Head of caudate nucleus (tissue), 42 donors: ENCODE measurements at places on chromosomes 1 and 21.

DNA sequence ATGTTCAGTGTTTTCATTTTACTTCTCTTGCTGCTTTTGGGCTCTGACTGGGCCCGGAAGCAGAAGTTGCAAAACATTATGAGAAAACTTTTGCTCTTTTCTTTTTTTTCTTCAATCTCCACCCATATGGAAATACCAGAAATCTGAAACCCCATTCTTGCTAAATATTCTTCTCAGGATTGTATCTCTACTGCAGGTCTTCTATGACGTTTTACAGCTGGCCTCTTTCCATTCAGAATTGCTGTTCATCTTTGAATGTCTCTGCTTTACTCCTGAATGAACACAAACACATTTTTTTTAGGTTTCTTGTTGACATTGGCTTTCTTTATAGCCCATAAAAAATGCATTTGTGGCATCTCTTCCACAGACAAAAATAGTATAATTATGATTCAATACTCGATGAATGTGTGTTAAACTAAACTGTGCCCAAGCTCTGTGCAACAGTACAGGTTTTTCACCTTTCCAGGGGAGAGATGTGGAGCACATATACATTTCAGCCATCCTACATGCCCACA, 18.8 kb downstream of the PTPRC start:
- no peak for DNase-seq

DNA sequence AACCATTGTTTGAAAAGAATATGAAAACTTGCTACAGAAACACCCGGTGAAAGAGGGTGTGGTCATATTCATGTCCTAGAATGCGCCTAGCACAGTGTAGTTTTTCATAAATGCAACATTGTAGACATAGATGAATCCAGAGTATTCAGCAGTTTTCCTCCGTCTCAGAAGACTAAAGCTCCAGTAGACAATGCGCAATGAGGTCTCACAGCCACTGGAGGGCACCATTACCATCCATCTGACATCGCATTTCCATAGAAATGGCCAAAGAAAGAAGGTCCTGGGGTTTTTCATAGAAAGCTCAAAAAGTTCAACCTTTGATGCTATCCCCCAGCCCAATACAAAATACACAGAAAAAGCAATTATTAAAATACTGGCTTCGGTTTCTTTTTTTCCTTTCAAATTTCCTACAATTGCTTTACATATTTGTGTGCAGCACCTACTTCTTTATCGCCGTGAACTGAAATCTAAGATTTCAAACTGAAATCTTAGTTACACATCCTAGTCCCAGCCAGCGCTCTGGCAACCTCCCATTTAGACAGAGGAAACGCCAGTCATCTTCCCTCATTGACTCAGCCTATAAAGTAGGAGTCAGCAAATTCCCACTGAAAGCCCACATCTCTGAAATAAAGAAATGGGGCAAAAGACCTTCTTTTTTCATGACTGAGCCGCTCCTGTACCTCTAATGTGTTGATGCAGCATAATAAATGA, 3.9 kb upstream of the CD58 start:
- DNase-seq: peak; percentile 82

DNA sequence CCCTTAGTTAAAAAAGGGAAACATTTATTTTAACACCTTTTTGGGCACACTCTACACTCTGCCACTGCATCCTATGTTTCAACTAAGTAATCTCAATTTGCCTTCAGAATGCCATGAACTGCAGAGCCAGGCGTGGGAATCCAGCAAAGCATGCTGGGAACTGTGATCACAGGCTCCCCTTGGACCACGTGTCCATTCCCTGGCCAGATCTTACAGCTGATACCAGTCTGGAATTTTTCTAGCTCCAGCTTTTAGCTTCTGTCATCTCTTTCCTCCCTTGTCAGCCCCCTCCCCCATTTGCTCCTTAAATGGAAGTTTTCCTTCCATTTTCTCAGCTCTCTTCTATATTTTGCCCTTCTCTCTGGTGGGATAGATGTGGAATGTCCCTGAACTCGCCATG, 29.4 kb downstream of the RCSD1 start:
- DNase-seq: no peak

DNA sequence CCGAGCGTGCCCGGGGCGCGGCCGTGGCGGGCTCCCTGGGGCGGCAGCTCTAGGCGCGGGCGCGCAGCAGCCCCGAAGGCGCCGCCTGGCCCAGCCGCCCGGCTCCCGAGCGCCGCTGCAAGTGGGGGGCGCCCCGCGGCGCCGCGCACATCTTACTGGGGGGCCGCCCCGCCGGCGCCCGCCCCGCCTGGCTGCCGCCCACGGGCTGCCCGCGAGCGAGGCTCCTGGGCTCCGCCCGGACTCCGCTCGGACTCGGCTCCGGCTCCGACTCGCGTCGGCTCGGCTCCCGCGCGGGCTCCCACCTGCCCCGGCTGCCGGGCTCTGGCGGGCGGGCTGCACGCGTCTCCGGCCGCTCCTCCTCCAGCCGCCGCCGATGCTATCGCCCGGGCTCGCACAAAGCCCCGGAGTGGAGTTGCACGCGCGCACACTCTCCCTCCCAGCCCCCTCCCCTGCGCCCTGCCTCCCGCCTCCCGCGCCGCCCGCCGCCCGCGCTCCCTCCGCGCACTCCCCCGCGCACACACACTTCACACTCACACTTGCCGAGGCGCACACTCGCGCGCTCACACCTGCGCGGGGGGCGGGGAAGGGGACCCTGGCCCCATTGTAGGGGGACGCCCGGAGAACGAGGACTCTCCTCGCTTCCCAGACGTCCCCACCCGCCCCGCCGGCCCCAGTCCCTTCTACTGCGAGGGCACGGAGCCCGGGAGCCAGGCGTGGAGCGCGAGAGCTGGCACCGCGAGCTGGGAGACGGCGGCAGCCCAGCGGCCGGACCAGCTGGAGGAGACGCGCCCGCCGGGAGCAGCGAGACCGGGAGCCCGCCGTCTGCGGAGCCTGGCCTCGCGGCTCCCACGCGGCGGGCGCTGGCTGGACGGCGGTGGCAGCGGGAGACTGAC, at the start of gene GRIK3:
Gene GRIK3, minus strand, starts transcription at position 395 of the 893 bp plus-strand sequence. CDS start 407 bp downstream, outside the sequence.
- DNase-seq: peak; percentile 46

- no peak for DNase-seq
Measured at GRCh38 chr1:87999852-88000251, 671.2 kb downstream of the LMO4 start.

- no peak for DNase-seq
Measured at GRCh38 chr1:213921712-213922111, 66.1 kb upstream of the PROX1 start.

GRCh38 chr1:211647711-211648121, 27.7 kb downstream of the NEK2 start:
- no peak for DNase-seq

GRCh38 chr1:171019971-171020370, 70.7 kb upstream of the FMO3 start:
- no peak for DNase-seq

- no peak for DNase-seq
Measured at GRCh38 chr1:193448682-193449461, 262.5 kb upstream of the B3GALT2 start.

DNA sequence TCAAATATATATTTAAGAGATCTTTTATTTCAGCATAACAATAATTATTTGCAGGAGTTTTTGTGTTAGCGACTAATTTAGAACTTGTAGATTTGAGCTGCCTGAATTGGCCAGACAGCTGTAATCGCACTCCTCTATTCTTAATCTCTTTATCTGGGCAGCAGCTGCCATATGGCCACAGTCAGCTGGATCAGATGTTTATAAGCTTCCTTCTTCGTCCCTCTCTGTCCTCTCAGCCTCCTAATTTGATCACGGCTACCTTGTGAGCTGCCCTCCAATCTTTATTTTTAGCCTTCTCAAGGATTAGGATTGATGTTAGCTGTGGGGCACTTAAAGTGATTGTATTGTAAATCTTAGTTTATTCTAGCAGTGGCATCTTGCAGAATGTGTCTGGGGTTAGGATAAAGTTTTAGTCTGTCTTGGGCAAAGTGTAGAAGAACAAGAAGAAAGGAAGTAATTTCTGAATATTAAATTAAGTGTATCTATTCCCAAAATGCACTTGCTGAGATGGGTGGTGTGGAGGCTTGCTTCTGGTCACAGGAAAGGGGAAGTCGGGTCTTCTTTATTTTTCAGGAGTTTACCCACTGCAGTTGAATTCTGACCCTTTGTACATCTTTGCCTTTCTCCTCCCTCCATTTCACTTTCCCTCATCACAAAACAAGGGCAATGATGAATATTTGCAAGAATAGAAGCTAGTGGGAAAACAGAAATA, 1.1 kb downstream of the ZBTB18 start:
- no peak for DNase-seq

DNA sequence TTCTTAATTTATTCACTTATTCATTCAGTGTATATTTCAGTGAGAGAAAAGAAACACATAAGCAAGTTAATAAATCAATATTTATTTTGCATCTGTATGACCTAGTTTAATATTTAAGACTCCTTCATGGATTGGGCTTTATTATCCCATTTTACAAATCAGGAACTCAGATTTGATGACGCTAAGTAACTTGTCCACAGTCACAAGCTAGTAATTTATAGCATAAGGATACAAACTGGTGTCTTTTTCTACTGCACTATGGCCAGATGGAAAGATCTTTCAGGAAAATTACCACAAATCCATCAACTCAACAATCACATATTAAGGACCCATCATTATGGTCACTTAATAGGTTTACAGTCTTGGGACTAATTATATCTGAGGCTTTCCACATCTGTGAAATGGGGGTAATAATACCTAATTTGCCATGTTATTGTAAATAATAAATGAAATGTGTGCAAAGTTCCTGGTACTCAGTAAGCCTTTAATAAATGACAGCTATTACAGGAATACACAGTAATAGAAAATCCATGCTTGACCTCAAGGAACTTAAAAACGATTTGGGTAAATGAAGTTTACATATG, 13.3 kb downstream of the CDKN2C start:
- DNase-seq: no peak

DNA sequence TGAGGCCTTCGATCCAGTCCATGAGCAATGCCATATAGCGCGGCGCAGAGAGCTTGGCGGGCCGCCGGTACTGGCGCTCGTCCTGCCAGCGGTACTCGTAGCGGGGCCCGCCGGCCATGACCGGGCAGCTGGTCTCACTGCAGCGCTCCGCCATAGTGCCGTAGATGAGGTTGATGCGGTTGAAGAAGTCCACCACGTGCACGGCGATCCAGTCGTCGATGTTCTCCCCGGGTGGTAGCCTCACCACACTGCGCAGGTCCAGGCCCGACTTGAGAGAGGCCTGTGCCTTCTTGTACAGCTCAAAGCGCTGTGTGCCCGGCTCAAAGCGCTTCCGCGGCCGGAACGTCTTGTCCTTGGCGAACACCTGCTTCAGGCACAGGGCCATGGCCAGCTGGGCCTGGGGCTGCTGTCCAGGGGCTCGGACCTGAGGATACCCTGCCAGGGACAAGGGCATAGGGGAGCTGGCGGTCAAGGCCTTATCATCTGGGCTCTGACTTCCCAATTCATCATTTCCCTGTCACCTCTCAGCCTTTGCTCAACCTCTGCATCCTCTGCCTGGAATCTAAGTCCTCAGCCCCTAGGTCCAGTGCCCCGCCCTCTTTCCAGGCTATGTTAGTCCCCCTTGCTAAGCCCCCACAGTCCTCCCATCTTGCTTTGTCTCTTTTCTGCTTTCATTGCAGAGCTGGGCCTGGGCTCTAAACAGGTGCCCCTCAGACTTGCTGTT, 3.5 kb downstream of the MOB3C start:
- no peak for DNase-seq

DNA sequence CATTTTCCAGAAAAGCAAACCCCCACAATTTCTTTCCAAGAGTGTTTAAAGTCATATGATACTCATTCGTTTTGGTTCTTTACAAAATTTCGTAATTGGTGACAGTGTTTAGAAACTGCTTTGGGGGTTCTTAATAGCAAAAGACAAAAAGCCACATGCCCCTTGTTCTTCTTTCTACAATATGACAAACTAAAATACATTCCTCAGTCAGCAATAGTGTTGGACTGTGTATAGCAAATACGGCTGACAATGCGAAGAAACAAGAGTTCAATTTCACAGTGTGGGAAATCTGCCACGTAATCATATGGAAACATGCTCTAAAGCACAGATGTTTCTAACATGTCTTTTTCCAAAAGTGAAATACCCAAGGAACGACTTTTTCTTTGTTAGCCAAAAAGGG, 7.6 kb upstream of the IFNAR1 start:
- DNase-seq: no peak

DNA sequence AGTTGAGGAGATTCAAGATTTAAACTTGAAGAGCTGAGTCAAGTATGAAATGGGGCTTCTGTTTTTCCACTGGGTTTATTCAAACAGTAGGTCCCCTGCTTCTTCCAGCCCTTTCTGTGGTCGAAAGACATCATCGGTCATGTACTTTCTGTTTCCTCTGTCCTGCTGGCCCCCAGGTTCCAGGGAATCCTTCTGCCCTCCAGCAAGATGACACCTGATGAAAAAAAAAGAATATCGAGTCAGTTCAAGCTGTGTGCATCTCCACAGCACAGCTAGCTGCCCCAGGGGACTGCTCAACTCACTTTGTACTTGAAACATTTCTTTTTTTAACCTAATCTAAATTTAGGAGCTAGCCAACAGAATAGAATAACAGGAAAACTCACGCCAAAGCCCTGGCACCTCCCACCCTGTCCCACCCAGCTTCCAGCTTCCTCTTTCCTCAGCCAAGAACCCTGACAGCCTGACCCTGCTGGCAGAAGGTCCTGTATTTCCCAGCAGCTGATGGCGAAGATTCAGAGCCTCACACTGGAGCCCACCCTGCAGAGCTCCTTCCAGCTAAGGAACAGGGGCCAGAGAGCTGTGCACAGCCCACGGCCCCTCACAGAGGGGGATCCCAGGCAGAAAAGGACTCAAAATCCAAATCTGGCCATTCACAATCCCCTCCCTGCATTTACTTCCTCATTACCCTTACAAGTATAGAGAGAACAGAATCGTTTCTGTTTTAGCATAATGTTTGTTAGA, 176.5 kb downstream of the PSMG1 start:
- peak; percentile 52 for DNase-seq

GRCh38 chr1:28281608-28282425, 22.5 kb downstream of the SESN2 start:
- no peak for DNase-seq

- DNase-seq: no peak
Measured at GRCh38 chr1:168760241-168760640, 31.2 kb upstream of the DPT start.

DNA sequence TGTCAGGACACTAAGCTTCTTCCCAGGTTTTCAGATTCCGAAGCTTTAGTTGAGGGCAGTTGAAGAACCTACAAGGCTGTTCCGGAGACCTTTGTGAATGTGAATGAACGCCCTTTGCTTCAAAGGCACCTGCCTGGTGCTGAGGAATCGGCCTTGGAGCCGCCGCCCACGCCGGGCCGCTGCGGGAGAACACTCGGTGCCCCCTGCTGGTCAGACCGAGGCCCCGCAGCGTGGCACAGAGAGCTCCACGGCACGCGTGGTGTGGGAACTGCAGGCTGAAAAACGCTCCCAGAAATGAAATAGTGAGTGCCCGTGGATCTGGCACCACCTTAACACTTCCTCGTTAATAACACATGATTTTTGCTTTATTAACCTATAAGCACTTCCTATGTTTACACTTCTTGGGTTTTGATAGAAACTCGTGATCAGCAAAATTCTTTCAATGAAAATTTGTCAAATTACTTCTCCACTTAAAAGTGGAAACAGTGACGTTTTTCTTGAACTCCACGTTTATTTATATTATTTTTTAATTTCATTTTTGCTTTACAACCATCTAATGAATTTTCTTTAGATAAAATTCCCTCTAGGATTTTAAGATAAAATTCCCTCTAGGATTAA, 460.6 kb downstream of the DSCAM start:
- peak; percentile 66 for DNase-seq

GRCh38 chr21:40049931-40050290, 182.7 kb downstream of the PCP4 start:
- no peak for DNase-seq
